ENCODE measurements at places on chromosomes 7 and 10.

- no peak for DNase-seq
Measured at GRCh38 chr7:27351786-27352185, 109.2 kb downstream of the EVX1 start.

- no peak for DNase-seq
Measured at GRCh38 chr10:11772575-11773288, 30.6 kb downstream of the ECHDC3 start.

GRCh38 chr10:106997721-106998120, 166.8 kb downstream of the SORCS1 start:
- DNase-seq, result no peak

DNA sequence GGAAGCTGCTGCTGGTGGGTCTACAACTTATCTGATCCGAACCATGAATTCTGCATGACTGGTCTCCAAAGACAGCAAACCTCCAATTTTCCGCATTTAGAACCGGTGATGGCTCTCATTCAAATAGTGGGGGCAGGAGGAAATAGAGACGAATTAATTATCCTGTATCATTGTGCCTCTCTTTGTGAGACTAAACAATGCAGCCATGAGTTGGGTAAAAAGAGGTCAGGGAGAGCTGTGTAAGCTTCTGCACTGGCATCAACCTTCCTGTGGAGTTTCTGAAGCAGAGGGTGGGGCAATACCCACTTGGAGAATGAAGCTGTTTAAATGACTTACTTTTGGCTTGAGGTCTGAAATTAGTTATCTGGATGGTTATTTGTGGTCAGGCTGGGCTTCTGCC, 266.4 kb downstream of the SORCS3 start:
- no peak for DNase-seq

DNA sequence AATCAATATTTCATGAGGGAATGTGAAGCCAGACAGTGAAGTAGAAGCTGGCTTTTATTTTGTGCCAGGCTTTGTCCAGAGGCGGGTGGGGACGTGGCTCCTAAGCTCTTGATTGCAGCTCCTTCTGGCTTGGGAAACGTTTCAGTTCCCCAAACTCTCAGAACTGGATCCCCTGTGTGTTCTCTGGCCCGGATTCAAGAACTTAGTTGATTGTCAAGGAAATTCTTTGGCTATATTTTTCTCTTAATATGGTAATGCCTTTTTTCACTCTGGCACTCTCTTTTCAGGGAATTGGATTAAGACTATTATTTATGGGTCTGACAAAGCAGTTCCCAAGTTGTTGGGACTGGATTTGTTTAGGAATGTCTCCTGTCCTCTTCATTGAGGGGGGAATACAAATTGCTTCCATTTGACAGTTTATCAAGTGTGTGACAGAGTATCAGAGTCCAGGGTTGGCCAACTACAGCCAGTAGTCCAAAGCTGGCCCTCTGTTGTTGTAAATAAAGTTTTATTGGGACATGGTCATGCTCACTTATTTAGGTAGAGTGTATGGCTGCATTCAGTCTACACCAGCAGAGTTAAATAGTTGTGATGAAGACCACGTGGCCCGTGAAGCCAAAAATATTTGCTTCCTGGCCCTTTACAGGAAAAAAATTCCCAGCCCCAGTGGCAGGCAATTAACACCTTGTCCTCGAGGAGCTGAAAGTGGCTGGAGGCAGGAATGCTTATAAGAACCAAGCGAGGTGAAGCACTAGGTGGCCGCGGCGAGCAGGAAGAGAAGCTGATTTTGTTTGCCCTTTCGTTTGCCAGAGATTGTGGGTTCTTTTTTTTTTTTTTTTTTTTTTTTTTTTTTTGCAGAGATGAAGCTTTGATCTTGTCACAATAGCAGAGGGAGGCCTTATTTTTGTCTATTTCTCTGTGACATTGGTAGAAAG, 34.3 kb downstream of the HTRA1 start:
- no peak for DNase-seq

DNA sequence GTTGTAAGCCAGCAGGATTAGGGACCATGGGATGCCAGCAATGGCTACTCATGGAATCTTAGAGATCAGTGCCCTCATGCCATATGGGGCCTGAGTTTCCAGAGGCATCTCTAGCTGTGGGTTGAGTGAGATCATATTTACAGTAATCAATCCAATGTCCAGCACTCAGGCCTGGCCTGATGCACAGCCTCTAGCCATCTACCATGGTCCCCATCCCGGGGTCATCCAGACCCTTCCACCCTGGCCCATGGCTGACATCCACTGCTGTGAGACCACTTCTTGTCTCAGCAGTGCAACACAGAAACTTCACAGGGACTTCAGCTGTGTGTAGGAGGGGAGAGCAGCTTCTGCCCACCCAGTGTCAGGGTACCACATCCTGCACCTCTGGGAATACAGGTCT, 6.5 kb upstream of the ADCY1 start:
- no peak for DNase-seq

DNA sequence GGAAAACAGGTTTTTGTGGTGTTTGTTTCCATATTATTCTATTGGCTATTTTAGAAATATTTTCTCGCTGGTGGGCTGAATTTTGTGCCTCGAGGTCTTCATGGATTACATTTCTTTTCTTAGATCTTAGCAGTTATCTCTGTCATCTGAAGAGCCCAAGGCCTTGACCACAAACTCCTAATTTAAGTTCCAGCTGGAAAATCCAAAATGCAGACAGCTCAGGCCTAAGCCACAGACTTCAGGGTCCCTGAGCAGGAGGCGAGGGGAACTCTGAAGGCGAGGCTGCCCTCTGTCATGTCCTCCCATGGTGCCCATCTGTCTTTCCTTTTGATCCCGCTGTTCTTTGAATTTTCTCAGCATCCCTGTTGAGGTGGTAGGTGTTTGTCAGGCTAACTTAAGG, 14.3 kb downstream of the DENND10 start:
- DNase-seq, result no peak

GRCh38 chr10:76115471-76116155, 684.2 kb downstream of the LRMDA start:
- DNase-seq, result no peak

GRCh38 chr10:77643795-77644468, 6.3 kb upstream of the KCNMA1 start:
- no peak for DNase-seq

DNA sequence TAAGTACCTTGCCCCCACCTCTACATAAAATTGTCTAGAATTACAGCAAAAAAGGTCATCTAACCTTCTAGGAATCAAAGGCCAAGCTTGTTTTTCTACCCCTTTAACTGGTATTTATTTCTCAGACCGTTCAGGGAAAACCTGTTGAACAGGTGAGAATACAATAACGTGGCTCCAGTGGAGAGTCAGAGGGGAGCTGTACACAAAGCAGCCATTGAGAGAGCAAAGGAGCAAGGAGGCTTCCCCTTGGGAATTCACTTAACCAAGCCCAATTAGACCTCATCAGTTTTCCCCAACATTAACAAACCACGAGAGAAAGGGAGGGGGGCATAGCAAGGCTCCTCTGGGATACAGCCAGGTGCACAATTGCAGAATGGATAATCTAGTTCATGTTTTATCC, 101.9 kb downstream of the ELMO1 start:
- DNase-seq, result no peak

- no peak for DNase-seq
Measured at GRCh38 chr10:128481152-128481840, 355.1 kb upstream of the MKI67 start.

- DNase-seq, result no peak
Measured at GRCh38 chr7:16727736-16728135, 25.8 kb upstream of the TSPAN13 start.

Data from T-helper 17 cell (primary cell).